ENCODE measurements at places on chromosomes 2 and 18. TPM values are rescaled to one million over a fixed set of nuclear protein-coding genes. Genes with fewer than 3 reads are reported as not detected.

ABCG8 gene
- total RNA-seq: not detected

PELI1 gene
- total RNA-seq: 5.6 TPM

IL18R1 gene
- total RNA-seq: 3.1 TPM

SIX3 gene
- not detected for total RNA-seq

CTIF gene
- 14.9 TPM for total RNA-seq

PTRHD1 gene
- total RNA-seq: 46.9 TPM

TMEM17 gene
- total RNA-seq: 1.3 TPM

MEP1B gene
- total RNA-seq: not detected

PIEZO2 gene
- 25.4 TPM for total RNA-seq

SPP2 gene
- total RNA-seq: not detected

TUBB6 gene
- 214 TPM for total RNA-seq

TEKT4 gene
- not detected for total RNA-seq

LCT gene
- total RNA-seq: 0.08 TPM

PLCL1 gene
- 0.88 TPM for total RNA-seq

MAP3K19 gene
- not detected for total RNA-seq

DSG2 gene
- 28.7 TPM for total RNA-seq

HOXD12 gene
- total RNA-seq: not detected

MEX3C gene
- 35.6 TPM for total RNA-seq
